ENCODE measurements at places on chromosomes 11 and 22.
A peak's percentile ranks its signal among the peaks of the same experiment; 100 is the strongest.

GRCh38 chr11:21262992-21263391 lies 593.6 kb downstream of the NELL1 start:
- DNase-seq = no peak

GRCh38 chr11:16815047-16815767 lies 76.8 kb downstream of the C11orf58 start:
- DNase-seq = no peak

- DNase-seq = no peak
Measured at GRCh38 chr11:67490727-67491065, 7.9 kb downstream of the AIP start.

GRCh38 chr11:40179541-40179940 lies 1279.9 kb downstream of the LRRC4C start:
- DNase-seq = no peak

DNA sequence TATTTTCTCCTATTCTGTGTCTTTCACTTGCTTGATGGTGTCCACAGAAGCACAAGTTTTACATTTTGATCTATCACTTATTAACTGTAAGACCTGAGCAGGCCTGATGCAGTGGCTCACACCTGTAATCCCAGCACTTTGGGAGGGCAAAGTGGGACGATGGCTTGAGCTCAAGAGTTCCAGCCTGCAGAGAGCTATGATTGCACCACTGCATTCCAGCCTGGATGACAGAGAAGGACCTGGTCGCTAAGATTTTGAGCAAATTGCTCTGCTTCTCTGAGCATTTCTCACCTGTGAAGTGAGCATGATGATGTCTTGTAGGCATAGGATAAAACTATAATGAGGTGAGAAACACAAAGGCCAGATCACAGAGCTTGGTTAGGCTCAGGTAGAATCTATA lies 6.7 kb downstream of the CCDC87 start:
- no peak for DNase-seq

- peak; percentile 61 for DNase-seq
Measured at GRCh38 chr11:44950625-44951476, at the start of gene TP53I11. TSS of gene TP53I11 (minus strand) at chr11:44950883. CDS start at chr11:44938335, 12,548 bp downstream.

GRCh38 chr22:30127749-30128166 lies 47.5 kb downstream of the HORMAD2 start:
- no peak for DNase-seq

DNA sequence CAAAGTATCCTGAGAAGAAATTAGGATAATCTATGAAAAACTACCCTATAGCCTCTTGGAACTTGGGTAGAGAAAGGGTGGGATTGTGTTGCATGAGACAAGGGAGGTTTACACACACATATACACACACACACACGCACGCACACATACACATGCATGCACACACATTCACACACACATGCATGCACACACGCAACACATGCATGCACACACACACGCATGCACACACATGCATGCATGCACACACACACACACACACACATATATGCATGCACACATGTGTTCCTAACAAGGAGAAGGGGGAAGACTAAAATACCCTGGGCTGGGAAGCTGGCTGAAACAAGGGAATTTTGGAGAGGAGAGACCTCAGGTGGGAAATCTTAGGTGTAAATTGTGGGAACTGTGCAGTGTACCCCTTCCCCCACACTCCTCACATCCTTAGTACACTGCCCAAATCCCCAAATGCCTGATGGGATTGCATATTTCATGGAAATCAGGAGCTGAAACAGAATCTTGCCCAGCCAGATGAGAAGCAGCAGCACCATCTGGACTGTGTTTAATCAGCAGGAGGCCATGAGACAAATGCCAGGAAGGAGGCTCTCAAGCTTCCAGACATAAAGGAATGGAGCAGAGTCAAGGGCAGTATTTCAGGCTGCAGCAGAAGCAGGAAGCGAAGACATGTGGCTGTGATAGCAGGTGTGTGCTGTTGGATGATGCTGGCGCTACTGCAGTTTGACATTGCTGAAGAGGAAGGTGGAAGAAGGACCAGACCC lies 14.6 kb upstream of the POLD3 start:
- DNase-seq = no peak

DNA sequence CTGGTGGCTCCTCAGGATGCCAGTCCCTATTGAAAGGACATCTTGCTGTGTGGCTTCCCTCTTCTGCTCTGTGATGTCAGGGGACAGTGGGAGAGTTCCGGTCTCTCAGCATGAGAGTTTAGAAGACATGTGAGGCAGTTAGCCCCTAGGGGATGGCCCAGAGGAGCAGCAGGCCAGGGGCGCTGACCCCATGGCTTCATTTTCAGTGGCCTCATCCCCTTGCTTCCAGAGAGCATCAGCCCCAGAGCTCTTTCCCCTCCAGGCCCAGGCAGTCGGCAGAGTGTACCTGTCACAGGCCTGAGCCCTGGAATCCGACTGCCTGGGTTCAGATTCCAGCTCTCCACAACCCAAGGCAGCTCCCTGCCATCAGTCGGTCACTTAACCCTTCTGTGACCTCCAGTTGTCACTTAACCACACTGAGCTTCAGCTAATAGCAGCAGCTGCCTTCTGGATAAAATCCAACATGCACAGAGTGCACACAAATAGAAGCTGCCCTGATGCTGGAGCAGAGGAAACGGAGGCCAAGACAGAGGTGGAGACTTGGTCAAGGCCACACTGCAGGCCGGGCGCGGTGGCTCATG lies 14.1 kb upstream of the LRRC10B start:
- no peak for DNase-seq

DNA sequence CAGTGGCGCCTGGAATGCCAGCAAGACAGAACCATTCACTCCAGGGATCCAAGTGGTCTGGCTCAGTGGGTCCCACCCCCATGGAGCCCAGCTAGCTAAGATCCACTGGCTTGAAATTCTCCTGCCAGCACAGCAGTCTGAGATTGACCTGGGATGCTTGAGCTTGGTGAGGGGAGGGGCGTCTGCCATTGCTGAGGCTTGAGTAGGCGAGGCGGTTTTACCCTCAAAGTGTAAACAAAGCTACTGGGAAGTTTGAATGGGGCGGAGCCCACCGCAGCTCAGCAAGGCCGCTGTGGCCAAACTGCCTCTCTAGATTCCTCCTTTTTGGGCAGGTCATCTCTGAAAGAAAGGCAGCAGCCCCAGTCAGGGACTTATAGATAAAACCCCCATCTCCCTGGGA lies 125.7 kb upstream of the DDI1 start:
- no peak for DNase-seq

GRCh38 chr22:41237707-41238569 lies 2.8 kb downstream of the CHADL start:
- peak; percentile 77 for DNase-seq

DNA sequence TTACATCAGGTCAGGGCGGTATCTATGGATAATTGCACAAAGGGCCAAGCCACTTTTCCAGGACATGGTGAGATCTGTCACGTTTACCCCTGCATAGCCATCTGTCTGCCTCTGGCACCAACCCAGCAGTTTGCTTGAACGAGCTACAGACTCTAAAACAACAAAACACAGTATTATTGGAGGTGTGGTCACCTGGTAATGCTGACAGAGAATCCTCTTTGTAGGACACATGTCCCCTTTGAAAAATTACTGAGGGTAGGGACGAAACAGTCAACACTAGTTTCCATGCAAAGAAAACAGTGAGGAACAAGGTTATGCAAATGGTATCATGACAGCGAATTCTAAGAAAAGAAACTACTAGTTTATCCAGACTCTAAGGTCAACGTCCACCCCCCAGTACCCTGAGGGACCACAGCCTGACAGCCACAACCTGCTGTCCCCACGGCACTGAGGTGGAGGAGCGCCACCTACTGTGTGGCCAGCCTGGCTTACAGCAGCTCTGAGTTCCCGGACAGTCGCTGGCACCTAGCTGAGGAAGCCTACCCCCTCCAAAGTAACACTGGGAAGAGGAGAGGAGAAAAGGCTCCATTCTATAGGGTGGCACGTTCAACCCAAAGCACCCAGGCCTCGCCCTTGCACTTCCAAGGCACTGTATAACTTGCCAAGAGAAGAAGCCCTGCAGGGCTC lies 117.4 kb upstream of the BID start:
- no peak for DNase-seq

- no peak for DNase-seq
Measured at GRCh38 chr11:8138526-8138925, 30.3 kb downstream of the RIC3 start.

DNA sequence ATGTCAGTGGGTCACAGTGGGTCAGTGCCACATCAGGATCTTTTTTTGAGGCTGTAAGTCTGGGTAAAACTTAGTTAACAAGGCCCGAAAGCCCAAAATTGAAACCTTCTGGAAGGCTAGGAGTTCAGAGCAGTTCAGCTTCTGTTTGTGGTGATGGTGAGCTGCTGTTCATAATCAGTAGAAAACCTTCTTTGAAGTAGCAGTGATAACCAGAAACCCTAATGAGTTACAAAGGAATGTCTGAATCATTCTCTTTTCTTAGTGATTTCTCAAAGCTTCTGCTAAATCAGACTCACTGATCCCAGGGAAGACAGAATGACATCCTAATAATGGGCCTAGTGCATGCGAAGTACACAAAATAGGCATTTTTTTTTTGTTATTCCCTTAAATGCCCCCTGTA lies 124.7 kb downstream of the PARVA start:
- no peak for DNase-seq

- DNase-seq = no peak
Measured at GRCh38 chr11:94775567-94776327, 7.6 kb downstream of the AMOTL1 start.

DNA sequence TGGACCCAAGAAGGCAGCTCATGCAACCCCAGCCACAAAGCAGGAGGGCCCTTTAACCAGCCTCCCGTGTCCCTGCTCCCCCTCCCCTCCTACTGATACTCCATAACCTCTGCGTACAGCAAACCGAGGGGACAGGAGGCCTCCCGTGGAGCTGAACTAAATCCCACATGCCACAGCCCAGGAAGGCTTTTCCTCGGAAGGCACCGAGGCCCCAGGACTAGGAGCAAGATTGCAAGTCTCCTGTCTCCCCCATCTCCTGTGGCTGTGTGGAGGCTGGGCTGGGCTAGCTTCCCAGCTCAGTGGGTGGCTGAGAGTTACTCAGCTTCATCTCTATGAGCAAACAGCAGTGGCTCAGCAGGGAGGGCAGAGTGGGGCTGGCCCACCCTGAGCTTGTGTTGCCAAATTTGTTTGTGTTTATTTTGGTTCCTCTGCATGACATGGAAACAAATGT lies 62.7 kb upstream of the NECTIN1 start:
- DNase-seq = no peak
